Stimulated activated CD8-positive, alpha-beta memory T cell treated with anti-CD3 and anti-CD28 coated beads, Interleukin-4, amount 100 ng/mL, for 1 hour (primary cell): ENCODE measurements at places on chromosomes 11 and 22.
A peak's percentile ranks its signal among the peaks of the same experiment; 100 is the strongest.

GRCh38 chr22:48340191-48340590, 1487.5 kb downstream of the BRD1 start:
- no peak for DNase-seq

DNA sequence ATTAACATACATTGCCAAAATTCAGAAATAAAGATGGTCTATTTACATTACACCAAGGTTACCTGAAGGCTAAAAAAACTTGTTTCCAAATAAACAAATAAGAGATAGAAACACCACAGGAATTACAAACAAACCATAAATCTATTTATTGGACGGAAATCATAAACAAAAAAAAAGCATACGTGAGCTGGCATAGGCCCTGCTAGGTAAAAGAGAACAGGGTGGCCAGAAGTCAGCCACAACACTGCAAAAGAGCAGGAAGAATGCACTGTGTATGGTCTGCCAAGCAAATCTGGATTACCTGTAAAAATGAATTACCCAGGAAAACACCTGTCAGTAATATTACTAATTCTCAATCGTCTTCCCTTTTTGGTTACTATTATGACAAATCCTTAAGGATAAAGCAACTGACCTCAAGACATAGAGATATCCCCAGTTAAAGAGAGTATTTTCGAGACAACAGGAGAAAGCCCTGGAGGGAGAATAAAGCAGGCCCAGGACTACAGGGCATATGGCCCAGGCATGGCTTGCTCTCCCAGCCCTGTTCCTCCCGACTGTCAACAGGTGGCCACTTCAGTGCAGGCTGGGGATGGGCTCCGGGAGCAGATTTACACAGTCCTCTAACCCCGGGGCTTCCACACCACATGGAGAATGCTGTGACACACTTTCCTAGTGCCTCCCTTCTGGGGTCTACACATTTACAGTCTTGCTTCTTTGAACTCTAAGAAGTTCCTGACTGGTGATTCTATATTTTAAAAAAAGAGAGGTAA, 18.0 kb downstream of the PPP2R1B start:
- no peak for DNase-seq

- DNase-seq = peak; percentile 93
These were observed at the start of gene CFL1 for GRCh38 chr11:65857853-65858680. TSS of gene CFL1 (minus strand) at chr11:65858180. CDS start at chr11:65858099, 81 bp downstream.

GRCh38 chr11:125995313-125995712, 49.5 kb downstream of the VSIG10L2 start:
- no peak for DNase-seq

DNA sequence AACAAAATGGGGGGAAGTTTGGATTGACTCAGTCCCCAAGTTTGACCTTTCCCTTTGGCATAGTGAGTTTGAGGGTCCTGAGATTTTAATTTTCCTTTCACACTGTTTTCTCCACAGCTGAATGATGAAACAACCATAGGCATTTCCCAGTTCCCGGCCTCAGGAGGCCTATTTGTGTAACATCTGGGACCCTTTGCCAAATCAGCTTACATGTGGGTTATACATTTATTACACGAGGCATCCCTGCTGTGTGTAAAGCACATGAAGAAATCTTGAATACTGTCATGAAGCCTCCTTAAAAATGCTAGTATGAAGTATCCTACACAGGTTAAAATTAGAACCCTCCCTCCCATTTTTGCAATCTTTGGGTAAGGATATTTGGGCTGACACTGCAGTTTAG, 44.6 kb upstream of the SPON1 start:
- DNase-seq = no peak

DNA sequence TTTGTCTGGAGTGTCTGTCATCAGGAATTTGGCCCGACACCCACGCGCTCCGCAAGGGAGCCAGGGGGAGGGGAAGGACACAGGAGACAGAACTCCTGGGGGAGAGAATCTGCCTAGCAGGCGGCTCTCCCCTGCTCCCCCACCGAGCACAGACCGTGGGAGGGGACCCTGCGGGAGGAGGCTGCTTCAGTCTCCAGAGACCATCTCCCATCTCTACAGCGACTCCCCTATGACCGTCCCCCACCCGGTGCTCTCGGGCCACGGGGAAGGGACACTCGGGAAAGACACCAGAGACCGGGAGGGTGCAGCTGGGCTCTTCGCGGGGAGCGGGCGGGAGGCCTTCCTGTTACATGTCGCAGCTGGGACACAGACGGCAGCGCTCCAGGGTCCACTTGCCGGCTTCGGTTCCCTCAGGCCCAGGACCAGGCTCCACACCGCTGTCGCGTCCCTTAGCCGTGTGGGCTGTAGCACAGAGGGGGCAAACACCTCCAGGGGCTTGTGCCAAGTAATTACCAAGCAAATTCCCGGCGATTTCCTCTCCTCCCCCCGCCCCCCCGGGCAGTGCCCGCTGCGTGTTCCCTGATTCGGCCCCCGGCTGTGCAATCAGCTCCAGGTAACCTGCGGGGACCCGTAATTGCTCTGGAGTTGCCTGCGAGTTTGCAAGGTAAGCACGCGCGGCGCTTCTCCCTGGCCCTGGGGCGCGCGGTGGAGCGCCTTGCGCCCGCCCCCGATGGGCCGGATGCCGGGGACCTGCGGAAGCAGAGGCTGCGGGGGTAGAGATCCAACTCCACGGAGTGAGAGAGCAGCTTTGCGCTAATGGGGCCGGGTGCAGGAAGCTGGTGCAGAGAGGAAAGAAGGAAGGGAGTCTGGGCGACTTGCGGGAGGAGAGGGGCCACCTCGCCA, 155.1 kb upstream of the CADM1 start:
- DNase-seq = no peak

GRCh38 chr11:14255238-14255534, 103.8 kb downstream of the RRAS2 start:
- no peak for DNase-seq

GRCh38 chr22:48872271-48873190, 955.1 kb downstream of the BRD1 start:
- no peak for DNase-seq

DNA sequence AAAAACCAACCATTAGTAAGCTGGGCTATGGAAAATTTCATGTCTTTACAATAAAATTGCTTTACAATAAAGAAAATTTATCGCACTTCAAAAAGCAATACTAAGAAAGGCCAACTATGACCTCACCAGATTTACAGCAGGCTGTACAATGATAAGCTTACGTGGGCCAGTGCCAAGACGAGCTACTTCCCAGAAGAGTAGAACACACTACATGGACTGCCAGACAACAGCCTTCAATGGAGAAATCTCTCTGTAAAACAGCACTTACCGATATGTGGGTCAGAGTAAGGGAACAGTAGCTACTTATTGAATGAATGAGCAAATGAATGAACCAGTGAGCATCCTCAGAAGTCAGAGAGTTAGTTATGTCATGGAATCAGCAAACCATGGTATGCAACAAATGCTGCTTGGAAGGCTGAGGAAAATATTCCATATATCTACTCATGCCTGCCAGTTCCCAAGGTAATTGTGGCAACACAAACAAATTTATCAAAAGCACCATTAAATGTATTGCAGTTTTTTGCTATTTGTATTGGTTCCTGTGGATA, 74.4 kb downstream of the SLC36A4 start:
- DNase-seq = no peak

DNA sequence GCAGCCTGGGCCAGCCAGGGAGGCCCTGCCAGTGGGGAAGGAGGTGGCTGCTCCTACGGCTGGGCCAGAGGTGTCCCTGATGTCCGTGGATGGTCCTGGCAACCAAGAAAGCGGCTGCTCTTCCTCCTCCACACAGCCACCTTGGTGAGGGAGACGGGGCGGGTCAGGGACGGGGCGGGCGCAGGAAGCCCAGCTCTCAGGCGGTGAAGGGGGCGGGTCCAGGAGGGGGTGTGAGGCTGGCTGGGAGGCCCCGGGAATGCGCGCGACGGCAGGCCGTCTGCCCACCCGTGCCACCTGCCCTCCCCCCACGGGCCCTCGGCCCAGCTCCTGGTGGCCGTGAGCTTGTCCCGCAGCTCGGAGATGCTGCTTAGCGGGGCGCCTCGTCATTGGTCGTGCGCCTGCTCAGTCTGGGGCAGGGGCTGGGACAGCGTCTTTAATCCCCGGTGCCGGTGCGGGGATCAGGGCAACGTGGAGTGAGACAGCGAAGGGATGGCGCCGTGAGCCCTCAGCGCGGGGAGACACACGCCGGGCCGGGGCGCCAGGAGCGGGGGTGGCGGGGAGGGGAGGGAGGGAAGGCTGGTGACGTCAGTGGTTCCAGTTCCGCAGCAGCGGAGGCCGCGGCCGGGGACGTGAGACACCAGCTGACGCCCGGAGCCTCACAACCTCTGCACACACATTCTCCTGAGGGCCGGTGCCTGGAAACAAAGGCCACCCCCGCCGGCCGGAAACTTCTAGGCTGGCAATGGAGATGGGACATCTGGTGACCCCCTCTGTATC, 6.7 kb upstream of the BRSK2 start:
- DNase-seq = peak; percentile 45

GRCh38 chr11:119742263-119742861, 13.4 kb upstream of the NECTIN1 start:
- DNase-seq = no peak

DNA sequence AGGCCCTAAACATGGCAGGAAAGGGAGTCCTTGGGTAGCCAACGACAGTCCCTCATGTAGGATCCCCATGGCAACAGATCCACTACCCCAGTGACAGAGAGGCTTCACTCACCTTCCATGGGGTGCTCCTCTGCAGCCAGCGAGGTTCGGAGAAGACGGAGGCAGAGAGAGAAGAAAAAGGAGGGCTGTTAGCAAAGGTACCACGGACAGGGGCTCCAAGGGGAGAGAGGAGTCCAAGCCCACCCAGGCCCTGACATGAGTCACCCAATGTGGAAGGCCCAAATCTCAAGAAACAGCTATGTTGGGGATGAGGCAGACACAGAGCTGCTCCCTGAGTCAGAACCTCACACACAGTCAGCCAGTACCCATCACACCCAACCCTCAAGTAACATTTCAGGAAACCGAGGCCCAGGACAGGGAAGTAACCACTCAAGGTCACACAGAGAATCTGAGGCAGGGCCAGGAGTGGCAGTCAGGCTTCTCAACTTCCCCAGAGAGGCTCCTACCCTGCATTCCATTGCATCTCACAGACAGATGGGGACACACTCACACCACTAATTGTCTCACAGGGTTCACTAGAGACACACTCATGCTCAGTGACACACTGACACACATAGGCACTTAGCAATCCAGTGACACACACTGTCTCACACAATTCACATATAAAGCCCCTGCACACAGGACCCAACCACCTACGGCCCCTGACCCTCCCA, 25.2 kb downstream of the NRXN2 start:
- no peak for DNase-seq

DNA sequence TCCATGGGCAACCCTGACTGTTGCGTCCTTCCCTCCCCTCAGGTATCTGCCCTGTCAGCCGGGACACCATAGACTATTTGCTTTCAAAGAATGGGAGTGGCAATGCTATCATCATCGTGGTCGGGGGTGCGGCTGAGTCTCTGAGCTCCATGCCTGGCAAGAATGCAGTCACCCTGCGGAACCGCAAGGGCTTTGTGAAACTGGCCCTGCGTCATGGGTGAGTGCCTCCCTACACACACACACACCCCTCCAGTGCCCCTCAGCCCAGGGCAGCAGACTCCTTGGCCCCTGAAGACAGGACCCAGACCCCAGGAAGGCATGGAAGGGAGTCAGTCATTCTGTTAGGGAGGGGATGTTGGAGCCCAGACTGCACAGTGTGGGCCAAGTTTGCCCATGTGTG, 17.9 kb upstream of the UVRAG start:
- no peak for DNase-seq

DNA sequence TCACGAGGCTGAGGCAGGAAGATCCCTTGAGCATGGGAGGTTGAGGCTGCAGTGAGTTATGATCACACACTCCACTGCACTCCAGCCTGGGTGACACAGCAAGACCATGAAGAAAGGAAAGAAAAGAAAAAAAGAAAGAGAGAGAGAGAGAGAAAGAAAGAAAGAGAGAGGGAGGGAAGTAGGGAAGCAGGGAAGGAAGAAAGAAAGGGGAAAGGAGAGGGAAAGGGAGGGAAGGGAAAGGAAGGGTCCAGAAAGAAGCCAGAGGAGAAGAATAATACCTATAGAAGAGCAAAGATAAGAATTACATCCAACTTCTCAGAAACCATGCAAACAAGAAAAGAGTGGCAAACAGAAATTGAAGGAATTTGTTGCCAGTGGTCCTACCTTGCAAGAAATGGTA, 17.2 kb upstream of the ZFTA start:
- DNase-seq = no peak

GRCh38 chr11:36253238-36253637, 36.0 kb downstream of the COMMD9 start:
- no peak for DNase-seq

GRCh38 chr11:131465039-131465438, 94.6 kb downstream of the NTM start:
- DNase-seq = no peak

DNA sequence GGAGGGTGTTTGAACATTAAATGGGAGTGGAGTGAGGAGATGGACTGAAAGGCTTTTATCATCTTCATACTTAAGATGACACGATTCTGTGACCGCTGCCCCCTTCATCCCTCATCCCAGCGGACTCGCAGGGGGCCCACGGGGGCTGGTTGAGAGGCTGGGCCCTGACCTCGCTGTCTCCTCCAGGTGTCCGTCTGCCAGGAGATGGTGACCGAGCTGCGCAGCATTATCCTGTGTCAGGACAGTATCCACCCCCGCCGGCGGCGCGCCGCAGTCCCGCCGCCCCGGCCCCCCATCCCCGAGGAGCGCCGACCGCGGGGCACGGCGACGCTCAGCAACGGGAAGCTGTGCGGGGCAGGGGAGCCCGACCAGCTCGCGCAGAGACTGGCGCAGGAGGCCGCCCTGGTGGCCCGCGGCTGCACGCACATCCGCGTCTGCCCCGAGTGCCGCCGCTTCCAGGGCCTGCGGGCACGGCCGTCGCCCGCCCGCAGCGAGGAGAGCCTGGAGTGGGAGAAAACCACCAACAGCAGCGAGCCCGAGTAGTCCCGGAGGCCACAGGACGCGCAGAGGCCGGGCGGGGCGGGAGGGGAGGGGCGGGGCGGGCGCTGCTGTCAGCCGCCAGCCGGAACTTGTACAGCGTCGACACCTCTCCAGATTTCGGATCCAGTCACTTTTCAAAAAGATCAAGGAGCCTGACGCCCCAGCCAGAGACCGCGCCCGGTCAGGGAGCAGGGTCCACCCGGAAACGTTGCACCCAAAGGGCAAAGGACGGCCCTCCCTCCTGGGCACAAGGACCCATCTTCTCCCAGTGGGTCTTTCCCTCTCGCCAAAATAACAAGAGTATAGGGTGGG, 38.0 kb upstream of the TBCEL start:
- DNase-seq = no peak

DNA sequence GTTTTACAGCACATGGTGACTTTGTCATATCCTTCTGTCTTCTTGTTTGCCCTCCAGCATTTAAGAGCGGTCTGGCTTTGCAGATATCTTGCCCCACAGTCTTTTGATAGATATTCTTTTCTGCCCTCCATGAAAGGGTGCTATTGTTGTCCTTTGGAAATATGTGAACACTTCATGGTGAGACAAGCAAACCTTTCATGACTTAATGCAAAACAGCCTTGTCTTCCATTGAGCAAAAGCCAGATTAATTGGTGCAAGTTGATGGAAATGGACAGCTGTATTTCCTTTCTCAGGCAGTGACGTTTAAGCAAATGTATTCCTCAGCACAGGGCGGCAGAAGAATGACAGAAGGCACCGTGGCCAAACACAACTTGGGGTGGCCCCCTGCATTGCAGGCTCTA, 4.4 kb downstream of the DCPS start:
- no peak for DNase-seq
